ENCODE measurements at places on chromosomes 13 and 19.

DNA sequence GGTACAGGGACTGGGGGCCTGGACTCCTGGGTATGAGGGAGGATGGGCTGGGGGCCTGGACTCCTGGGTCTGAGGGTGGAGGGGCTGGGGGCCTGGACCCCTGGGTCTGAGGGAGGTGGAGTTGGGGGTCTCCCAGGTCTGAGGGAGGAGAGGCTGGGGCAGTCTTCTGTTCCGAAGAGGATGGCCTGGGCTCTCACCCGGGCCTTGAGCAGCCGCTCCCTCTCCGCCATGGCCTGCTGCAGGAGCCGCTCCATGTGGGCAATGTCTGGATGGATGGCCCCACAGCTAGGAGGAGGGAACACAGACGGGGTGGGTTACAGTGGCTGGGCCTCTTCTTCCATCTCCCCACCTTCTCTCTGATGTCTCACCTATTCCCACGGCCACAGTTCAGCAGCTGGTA is 18.1 kb downstream of the PHLDB3 start:
- no peak for DNase-seq

- DNase-seq: no peak
These were observed 4.6 kb upstream of the ERFL start for GRCh38 chr19:41932720-41933332.

DNA sequence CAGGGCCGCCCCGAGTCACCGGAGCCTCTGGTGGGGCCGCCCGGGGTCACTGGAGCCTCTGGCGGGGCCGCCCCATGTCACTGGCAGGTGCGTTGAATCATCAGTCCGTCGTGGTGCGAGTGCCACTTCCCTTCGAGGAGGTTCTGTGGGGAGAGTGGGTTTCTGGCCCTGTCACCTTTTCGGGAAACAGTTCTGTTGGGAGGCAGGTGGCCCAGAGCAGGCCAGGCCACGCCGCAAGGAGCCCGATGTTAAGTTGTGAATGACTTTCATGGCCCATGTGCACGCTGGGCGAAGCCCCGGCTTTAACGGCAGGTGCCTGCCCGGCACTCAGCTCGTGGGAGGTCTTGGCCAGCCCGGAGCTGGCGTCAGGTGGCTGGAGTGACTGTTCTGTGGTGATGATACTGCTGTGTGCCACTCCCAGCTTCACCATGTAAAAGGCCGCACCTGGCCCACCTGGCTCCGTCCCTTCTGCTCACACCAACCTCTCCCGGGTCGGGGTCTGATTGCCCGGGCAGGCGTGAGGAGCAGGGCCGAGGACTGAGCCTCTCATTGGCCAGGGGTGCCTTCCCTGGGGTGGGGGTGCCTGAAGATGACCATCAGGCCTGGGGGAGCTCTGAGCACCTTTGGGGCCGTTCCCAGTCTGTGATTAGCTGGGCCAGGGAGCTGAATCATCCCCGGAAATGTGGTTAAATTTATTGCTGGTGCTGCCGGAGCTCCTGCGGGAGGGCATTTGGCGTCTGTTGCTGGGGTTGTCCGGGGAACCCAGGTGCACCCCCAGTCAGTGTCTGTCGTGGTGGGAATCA is 29.2 kb downstream of the CSNK1G2 start:
- DNase-seq: no peak

DNA sequence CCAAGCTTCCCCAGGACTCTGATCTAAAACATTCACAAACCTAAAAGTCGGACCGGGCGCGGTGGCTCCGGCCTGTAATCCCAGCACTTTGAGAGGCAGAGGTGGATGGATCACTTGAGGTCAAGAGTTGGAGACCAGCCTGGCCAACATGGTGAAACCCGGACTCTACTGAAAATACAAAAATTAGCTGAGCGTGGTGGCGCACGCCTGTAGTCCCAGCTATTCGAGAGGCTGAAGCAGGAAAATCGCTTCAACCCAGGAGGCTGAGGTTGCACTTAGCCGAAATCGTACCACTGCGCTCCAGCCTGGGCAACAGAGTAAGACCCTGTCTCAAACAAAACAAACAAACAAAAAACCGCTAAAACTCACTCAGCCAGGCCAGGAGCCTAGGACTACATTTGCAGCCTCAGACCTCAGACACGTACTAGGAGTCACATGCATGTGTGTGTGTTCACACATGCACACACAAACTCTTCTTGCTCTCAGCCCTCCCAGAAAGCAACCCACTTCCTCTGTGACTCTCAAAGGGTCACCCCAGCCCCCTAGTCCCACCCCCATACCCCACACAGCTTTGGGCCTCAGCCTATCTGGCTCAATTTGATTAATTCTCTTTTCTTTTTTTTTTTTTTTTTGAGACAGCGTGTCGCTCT is 704 bp upstream of the NOTCH3 start:
- no peak for DNase-seq

DNA sequence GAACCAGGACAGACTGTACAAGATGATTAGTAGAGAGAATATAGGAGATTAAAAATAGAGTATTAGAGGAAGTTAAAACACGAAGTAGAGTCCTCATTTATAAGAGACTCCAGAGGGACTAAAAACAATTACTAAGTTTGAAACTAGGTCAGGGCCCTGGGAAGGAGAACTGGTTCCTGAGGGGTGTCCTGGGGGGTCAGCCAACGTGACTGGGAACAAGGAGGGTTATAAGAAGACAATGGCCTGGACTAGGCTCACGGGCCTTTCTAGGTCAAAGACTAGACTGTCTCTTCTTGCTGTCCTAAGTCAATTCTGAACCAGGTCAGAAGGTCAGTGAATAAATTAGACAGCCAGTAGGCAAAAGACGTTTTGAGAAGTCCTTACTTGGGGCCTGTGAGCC is 165.3 kb downstream of the IER2 start:
- DNase-seq: no peak

DNA sequence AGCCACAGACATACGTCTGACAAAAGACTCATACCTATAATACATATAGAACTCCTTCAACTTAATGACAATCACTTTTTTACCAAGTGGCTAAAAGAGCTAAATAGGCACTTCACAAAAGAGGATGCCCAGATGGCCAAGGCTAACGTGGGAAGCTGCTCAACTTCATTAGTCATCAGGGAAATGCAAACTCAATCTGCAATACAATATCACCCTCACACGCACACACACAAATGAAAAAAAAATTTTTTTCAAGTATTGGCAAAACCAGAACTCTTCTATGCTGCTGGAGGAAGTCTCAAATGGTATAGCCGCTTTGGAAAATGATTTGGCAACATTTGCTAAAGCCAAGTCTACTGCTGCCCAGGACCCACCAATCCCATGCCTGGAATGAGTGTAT is 14.6 kb upstream of the DNMT1 start:
- DNase-seq: no peak

GRCh38 chr13:52599037-52599847 is 43.0 kb upstream of the HNRNPA1L2 start:
- DNase-seq: no peak

DNA sequence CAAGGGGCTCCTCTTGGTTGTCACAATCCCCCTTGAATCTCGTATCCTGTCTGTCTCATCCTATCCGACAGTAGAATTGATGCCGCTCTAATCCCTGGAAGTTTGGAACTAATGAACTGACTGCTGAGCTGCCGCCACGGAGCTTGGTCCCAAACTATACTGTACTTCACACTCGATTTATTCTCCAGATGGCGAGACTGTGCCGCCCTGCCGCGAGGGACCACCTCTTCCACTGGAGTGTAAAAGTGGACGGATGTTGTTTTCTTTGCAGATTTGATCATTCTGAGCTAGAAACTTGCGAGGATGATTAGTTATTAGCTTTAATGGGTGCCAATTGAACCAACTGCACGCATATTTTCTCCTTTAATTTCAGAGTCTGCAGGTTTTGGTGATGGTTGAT is 117.2 kb downstream of the ZIC5 start:
- no peak for DNase-seq

DNA sequence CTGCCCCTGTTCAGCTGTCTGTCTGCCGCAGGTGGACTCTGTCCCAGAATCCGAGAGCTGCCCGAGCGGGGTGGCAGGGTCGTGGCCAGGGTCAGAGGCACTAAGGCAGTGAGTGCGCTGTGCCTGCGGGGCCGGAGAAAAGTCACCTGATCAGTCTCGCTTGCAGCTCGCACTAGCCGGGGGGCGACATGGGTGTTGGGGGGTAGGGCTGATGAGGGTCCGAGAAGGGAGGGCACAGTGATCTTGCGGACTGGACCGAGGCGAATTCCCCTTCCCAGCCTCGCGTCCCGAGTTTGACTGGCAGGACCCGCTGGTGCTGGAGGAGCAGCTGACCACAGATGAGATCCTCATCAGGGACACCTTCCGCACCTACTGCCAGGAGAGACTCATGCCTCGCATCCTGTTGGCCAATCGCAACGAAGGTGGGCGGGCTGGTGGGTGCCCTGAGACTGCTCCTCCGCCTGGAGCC is 627 bp downstream of the GCDH start:
- DNase-seq: no peak

DNA sequence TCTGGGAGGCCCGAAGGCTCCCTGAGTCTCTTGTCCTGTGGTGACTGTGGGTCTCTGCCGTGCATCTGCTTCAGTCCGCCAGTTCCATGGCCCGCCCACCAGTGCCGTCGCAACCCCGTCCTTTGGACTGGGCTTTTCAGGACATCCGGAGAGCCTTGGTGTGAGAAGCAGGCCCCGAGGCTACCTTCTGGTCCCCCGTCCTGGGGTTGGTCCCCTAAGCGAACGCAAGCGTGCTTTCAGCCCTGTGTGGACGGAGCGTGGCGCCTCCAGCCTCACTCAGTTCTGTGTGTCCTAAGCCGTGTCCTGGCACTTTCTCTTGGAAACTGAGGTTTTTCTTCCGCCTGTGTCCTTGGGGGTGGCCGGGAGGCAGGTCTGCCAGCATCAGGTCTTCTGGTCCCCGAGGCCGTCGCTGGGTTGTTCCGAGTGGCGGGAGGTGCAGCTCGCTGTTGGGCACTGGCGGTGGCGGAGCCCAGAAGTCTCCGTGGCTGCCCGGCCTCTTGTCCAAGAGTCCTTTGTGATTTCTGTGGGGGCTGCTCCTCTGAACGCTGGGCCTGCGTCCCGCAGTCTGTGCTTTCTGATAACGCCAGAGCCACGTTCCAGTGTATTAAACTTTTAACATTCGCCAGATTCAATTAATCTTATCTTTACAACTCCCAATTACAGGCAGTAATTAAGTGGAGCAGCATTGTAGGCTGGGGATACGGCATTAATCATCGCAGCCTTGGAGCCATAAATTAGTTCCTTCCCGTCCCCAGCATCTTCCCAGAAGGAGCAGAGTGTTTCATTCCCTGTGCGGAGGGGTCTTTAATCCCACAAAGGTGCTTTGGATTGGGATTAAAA is 99.5 kb downstream of the KDM4B start:
- no peak for DNase-seq

- DNase-seq: no peak
These were observed 1.0 kb upstream of the RPS5 start for GRCh38 chr19:58385891-58386575.

DNA sequence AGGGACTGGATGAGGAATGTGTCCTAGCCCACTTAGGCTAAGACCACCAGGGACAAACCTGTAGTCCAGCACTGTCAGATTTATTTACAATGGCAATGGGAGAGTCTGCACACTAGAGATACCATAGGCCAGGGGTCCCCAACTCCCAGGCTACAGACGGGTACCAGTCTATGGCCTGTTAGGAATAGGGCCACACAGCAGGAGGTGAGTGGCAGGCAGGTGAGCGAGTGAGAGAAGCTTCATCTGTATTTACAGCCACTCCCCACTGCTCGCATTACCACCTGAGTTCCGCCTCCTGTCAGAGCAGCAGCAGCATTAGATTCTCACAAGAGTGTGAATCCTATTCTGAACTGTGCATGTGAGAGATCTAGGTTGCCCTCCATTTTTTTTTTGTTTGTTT is 2.4 kb downstream of the THAP8 start:
- no peak for DNase-seq

- DNase-seq: no peak
These were observed 329.6 kb downstream of the EFNB2 start for GRCh38 chr13:106205871-106206270.

DNA sequence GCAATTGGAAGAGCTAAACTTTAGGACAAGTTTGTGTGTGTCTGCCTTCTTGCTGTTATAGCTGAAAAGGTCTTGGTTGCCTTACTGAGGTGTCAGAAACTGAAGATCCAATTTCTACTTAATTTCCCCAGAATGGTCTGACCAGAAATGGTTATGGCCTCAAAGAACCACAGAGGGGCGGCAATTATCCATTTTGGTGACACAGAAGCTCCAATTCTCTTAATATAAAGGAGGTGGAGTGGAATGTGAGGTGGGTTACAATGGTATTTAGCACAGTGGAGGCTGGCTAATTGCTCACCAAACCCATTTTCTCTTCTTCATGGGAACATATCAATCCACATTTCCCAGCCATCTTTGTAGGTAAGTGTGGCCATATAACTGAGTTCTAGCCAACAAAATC is 1157.2 kb downstream of the OLFM4 start:
- no peak for DNase-seq

DNA sequence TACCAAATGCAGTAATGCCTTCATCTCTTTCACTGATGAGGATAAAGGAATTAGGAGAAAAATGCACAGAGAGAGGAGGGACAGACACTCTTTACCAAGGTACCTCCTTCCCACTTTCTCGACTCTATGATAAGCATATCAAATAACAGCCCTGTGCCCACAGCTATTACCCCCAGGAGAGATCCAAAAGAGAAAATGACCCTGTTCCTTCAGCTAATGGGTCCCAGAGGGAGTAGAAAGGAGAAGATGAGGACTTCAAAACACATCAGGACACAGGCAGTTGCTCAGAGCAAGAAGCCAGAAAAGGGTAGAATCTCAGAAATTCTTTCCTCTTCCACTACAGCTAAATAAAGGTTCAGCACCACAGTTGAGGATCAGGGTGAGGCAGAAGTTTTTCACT is 80.6 kb downstream of the ABCC4 start:
- no peak for DNase-seq

Measured in stimulated activated CD8-positive, alpha-beta memory T cell treated with anti-CD3 and anti-CD28 coated beads, Interleukin-7, amount 100 ng/mL, for 48 hours (primary cell).